ENCODE measurements at places on chromosomes 11 and 22.

DNA sequence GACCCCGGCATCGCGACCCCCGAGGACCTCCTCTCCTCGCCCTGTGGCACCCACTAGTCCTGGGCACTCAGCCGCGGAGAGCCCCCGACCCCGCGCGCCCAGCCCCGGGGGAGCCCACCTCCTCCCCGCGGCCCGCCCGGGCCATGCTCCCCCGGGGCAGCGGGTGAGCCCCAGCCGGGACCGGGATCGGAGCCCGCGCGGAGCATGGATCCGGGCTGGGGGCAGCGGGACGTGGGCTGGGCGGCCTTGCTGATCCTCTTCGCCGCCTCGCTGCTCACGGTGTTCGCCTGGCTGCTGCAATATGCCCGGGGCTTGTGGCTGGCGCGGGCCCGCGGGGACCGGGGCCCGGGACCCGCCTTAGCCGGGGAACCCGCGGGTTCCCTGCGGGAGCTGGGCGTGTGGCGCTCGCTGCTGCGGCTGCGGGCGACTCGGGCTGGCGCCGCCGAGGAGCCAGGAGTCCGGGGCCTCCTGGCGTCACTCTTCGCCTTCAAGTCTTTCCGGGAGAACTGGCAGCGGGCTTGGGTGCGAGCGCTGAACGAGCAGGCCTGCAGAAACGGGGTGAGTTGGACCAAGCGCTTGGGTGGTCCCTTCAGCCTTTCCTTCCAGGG, 498 bp downstream of the C2CD2L start:
- no peak for DNase-seq

DNA sequence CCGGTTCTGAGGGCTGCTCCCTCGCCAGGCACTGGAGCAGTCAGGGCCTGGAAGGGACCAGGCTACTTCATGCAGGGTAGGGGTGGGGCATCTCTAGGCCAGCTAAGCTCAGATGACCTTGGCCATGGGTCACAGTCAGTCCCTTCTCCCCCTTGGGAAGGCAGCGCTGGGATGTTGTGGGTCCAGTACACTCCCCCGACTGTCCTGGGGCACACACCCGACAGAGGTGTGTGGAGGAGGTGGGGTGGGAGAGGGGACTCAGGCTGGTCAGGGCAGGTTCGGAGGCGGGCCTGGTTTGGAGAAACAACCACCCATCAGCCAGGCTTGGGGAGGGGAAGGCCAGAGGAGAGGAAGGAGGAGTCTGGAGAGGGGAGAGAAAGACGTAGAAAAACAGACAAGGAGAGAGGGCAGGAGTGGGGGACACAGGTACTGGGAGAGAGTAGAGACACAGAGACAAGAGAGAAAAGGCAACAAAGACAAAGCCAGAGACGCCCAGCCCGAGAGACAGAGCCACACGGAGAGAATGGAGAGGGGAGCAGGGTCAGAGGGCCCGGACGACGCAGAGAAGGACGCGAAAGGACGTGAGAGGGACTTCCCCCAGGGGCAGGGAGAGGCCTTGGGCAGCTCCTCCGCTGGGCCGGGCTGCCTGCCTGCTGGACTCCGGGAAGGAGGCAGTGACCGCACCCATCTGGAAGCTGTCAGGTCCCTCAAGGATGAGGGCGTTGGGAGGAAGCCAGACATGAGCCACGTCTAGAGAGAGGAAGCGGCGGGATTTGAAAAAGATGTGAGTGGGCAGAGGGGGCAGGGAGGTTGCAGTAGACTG, 30.6 kb upstream of the TSKU start:
- DNase-seq = no peak

GRCh38 chr11:27421819-27422494, 50.6 kb downstream of the LGR4 start:
- DNase-seq = no peak

GRCh38 chr22:29331213-29331612, 15.7 kb upstream of the RASL10A start:
- DNase-seq = no peak

- DNase-seq = no peak
Observed at GRCh38 chr11:78420796-78421209, 3.2 kb upstream of the GAB2 start.

- DNase-seq = no peak
Observed at GRCh38 chr22:28006271-28006670, 87.2 kb upstream of the PITPNB start.

DNA sequence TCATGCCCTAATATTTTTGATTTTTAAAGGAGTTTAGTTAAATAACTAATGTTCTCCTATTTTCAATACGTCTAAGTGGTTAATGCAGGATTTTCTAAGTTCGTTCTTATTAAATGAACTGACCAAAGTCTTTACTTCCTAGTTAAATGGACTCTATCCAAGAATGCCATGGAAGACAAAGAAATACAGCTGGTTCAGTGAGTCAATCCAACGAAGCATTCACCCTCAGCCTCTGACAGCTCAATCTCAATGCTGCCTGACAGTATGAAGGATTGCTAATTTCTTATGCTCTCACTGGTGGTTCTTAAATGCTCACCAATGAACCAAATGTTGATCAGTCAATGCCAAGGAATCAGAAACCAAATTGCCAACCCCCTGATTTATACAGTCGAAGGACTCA, 219.4 kb downstream of the CADM1 start:
- DNase-seq = no peak

- no peak for DNase-seq
Observed at GRCh38 chr22:17443405-17444203, 74.3 kb downstream of the CECR2 start.

DNA sequence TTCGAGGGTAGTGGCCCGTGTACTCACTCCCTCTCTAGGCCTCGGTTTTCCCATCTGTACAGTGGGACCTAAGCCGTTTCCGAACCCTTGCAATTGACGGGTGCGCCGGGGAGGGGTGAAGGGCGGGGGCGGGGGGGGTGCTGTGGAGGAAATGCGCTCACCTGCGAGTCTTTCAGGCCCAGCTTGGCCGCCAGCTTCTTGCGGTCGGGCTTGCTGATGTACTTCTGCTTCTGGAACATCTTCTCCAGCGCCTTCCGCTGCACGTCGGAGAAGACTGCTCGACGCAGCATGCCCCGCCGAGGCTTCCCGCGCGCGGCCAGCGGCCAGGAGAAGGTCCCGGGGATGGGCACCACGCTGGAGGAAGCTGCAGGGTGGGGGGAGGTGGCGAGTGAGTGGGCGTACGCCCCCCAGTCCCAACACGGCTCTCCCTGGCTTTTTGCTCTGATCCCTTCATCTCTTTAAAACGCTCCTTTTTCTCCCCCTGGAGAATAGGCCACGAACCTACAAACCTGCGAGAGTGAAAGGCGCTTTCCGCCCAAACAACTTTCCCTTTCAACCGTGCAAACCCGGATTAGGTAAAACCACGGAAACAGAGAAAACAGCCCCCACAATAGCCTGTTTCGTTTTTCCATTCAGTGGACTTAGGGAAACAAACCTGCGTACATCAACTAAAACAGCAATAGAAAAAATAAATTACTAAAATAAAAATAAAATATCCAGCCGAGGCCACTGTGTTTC, 3.2 kb downstream of the DBX1 start:
- no peak for DNase-seq

- DNase-seq = peak; percentile 94
Observed at GRCh38 chr11:72722050-72722748, 30.0 kb downstream of the ARAP1 start.

DNA sequence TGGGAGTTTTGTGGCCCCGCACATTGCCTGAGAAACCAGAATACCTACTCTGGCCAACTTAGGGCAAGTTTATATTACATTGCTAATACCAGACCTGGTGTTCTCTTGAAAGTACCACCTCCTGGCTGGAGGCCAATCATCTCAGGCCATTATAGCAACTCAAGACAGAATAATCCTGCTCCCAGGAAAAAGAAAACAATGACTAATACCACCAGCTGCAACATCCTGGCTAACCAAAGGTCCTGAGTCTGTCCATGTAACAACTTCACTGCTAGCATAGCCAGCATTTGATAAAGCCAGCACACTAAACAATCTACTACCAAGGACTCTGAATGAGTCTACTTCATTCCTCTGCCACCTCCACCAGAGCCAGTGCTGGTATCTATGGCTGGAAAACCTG, 1298.7 kb upstream of the CNTN5 start:
- no peak for DNase-seq

DNA sequence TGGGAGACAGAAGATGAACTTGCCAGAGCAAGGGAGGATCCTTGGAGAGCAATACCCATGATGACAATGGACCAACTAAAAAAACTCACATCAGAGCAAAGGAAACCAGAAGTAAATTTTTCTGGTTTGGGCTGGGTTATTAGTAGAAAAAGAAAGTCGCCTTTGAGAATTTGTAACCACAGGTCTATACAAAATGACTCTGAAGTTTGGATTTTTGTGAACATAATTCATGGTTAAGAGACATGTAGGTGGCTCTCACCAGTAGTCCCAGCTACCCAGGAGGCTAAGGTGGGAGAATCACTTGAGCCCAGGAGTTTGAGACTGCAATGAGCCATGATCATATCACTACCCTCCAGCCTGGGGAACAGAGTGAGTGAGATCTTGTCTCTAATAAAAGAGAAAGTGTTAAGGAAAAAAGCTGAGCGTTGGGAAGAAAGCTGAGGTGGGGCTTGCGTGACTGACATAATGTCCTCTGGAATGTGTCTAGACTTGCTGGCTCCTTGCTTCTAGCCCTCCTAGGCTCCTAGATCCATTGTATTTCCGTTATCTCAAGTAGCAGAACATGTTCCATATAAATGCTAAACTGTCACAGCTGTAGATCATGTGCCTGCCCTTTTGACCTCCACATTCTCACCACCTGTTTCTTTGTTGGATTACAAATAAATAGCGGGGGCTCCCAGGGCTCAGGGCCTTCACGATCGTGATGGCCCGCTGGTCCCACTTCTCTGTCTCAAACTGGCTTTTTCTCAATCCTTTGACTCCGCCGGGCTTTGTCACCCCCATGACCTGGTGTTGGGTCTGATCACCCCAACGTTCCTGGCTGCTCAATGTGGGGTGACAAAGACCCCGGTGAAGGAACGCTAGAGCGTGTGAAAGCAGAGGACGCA, 56.2 kb upstream of the SC5D start:
- DNase-seq = no peak

GRCh38 chr22:31923747-31924146, 20.6 kb upstream of the YWHAH start:
- DNase-seq = no peak

DNA sequence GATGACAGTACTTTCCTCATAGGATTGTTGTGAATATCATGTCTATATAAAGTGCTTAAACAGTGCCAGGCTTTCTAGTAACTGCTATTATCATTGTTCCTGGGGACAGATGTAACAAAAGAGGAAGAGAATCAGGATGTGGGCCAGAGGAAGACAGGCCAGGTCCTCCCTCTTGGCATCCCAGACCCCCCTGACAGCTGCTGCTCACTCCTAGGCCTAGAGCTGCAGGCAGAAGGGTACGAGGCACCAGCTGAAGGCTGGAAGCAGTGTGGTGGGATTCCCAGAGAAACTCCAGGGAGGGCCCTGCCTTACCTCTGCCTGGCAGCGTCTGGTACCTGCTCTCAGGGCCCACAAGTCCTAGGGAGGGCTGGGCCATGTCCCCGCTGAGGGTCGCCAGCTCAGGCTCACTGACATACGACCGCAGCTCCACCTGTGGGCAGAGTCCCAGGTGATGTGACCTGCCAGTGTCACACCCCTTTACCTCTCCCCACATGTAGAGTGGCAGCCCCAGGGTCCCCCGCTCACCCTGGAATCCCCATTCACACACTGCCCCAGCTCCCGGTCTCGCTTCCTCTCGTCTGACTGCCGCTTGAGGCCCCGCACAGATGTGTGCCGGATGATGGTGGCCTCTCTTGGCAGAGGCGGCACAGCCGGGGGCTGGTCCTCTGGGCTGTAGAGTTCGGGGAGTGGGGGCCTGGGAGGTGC, 52.2 kb downstream of the C11orf58 start:
- DNase-seq = no peak

GRCh38 chr11:114258696-114259095, 37.5 kb upstream of the NNMT start:
- no peak for DNase-seq

DNA sequence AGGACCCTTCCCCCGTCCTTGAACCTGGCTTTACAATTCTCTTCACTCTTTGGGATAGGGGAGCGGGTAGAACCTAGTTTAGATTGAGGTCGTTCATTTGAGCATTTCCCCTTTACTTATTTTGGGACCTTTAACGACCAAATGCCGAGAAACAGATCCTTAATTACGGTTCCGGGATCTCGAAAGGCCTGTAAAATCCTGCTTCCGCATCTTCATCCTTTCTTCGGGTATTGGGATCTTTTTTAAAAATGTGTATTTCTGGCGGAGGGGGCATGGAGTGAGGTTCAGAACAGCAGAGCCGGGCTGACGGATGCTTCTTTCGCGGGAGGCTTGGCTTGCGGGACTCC, 395 bp upstream of the HIPK3 start:
- no peak for DNase-seq

GRCh38 chr11:128762031-128762430, 68.2 kb downstream of the FLI1 start:
- DNase-seq = no peak

- DNase-seq = no peak
Observed at GRCh38 chr22:18056161-18056666, 21.6 kb upstream of the PEX26 start.

- DNase-seq = no peak
Observed at GRCh38 chr11:86222081-86222480, 22.5 kb upstream of the EED start.

DNA sequence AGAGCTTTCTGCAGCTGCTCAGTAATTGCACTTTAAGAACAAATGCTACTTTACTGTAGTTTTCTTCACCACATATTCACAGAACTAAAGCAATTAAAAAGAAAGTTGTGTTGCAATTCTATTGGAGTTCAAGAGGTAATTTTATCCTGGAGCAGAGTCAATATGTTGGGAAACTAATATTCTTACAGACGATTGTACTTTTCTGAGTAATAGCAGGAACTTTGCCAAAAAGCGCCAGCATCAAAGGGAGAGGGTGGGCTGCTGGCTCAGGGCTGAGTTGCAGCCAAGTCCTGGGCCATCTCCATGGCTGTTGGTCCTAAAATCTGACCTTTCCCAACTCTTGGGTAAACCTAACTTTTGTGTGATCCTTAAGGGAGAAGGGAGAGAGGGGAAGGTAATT, 73.6 kb upstream of the MYO18B start:
- no peak for DNase-seq

DNA sequence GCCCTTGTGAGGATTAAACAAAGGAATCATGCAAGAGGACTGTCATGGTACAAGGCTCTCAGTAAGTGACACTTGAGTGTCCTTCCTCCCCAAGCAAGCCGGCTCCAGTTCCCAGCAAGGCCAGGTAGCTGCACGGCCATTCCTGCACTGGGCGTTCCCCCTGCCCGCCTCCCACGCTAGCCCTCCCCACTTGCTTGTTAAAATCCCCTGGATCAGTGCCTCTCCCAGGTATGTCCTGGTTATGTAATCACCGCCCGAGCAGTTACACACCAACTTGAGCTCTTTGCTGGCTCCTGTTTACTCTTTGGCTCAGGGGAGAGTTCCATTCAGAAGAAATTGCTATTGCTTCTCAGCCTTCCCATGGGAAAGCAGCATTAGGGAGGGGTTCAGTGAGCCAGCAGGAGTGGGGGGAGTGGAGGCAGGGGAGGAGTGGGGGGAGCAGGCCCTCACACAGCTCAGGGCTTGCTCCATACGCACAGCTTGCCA, 19.4 kb upstream of the MYEOV start:
- no peak for DNase-seq

DNA sequence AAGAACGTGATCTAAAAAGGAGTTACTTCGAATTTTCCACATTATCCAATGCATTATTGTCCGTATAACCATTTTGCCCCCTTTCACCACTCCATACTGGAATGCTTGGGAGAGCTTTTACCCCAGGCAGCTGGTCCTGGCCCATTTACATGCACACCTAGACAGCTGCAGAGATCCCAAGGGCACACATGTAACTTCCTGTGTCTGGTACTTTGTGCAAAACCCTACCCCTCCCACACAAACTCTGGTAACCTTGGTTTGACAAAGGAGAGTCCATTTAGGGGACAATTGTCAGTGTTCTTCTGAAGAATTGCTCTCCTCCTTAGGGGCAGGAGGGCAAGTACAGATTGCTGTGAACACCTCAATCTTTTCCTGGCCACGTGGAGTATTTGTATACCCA, 57.3 kb upstream of the SORL1 start:
- no peak for DNase-seq
